Upper lobe of left lung (tissue), 6 donors: ENCODE measurements at places on chromosomes 1 and 21. TPM values are rescaled to one million over a fixed set of nuclear protein-coding genes. Genes with fewer than 3 reads are reported as not detected.

The ATAD3C gene
- total RNA-seq, result 9.2 TPM

- DNase-seq, result no peak
- no peak overlapping the region for H3K27ac ChIP-seq
- H3K36me3 ChIP-seq, result no peaks in the 10 kb centered on the region
- H3K4me1 ChIP-seq, result peaks cover 15% of the 10 kb centered on the region
- no peaks in the 10 kb centered on the region for H3K27me3 ChIP-seq
These were observed 124.5 kb upstream of the IPO9 start for GRCh38 chr1:201704439-201704792.

- no peak overlapping the region for H3K27ac ChIP-seq
- H3K36me3 ChIP-seq, result no peaks in the 10 kb centered on the region
- DNase-seq, result no peak
- no peaks in the 10 kb centered on the region for H3K4me1 ChIP-seq
- H3K27me3 ChIP-seq, result no peaks in the 10 kb centered on the region
These were observed 378.9 kb upstream of the RUNX1 start for GRCh38 chr21:35428001-35428320.

- no peaks in the 10 kb centered on the region for H3K27me3 ChIP-seq
- no peak overlapping the region for H3K4me3 ChIP-seq
- no peak for DNase-seq
- H3K4me1 ChIP-seq, result no peaks in the 10 kb centered on the region
These were observed 691.3 kb upstream of the PTBP2 start for GRCh38 chr1:96030312-96030711.

- DNase-seq, result no peak
- no peaks in the 10 kb centered on the region for H3K27me3 ChIP-seq
- H3K27ac ChIP-seq, result peak overlapping the region; percentile 51
- H3K4me1 ChIP-seq, result peaks cover 16% of the 10 kb centered on the region
- no peak overlapping the region for H3K4me3 ChIP-seq
These were observed 21.2 kb downstream of the CYP4B1 start for GRCh38 chr1:46820076-46820475.

DNA sequence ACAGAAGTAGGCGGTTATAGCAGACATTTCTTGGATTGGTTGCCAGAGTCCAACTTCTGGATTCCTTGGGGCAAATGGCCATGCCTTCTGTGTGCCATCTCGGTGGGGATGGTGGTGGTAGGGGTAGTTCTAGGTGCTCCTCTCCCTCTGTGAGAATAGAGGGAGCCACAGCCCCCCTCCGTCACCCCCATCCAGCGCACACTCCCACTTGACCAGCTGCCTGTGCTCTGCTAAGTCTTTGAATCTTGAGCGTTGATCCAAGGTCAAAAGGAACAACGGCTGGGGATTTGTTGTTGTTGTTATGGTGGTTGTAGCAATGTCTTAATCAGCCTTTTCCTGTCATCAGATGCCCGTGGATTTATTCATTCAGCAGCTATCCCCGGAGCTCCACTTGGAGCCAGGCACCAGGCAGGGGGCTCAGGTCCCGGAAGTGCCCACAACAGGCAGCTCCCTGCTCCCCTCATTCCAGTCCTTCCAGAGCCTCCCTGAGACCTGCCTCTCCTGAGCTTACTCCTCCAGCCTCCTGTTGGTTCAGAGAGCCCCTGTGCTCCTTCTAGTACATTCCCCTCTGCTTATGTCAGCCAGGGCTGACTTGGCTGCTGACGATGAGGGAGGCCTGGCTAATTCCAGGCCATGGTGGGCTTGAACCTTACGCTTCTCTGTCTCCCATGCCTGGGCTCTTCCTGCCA is 146.6 kb upstream of the WNT4 start:
- DNase-seq, result no peak
- H3K27me3 ChIP-seq, result no peaks in the 10 kb centered on the region
- H3K4me1 ChIP-seq, result no peaks in the 10 kb centered on the region
- no peak overlapping the region for H3K4me3 ChIP-seq

The LAX1 gene
- total RNA-seq, result 2.4 TPM

The PDE9A gene
- total RNA-seq, result 4.0 TPM

The KPRP gene
- total RNA-seq, result not detected

The DYRK3 gene
- total RNA-seq, result 5.2 TPM

The CLIC6 gene
- 29.3 TPM for total RNA-seq

The DCST2 gene
- 1.0 TPM for total RNA-seq

GRCh38 chr1:54121482-54122134 is 31.2 kb downstream of the CDCP2 start:
- H3K27ac ChIP-seq, result no peak overlapping the region
- H3K4me1 ChIP-seq, result peaks cover 12% of the 10 kb centered on the region
- H3K4me3 ChIP-seq, result no peak overlapping the region
- DNase-seq, result peak; percentile 89
- no peaks in the 10 kb centered on the region for H3K27me3 ChIP-seq
